ENCODE measurements at places on chromosomes 7 and 10. TPM values are rescaled to one million over a fixed set of nuclear protein-coding genes. Genes with fewer than 3 reads are reported as not detected.
A peak's percentile ranks its signal among the peaks of the same experiment; 100 is the strongest.

The ZC3HAV1L gene
- total RNA-seq: 7.6 TPM

The UCMA gene
- not detected for total RNA-seq

The AOC1 gene
- total RNA-seq: not detected

The KBTBD2 gene
- 99.6 TPM for total RNA-seq

The FGFR2 gene
- 0.49 TPM for total RNA-seq

The DCLRE1C gene
- total RNA-seq: 26.5 TPM

The NPM3 gene
- 29.7 TPM for total RNA-seq

The CPA4 gene
- total RNA-seq: not detected

GRCh38 chr10:31652038-31652437 is 276.6 kb downstream of the ARHGAP12 start:
- no peaks in the 10 kb centered on the region for H3K4me1 ChIP-seq
- H3K27me3 ChIP-seq: peaks cover 9% of the 10 kb centered on the region
- no peak for DNase-seq
- H3K36me3 ChIP-seq: no peaks in the 10 kb centered on the region
- no peak overlapping the region for H3K4me3 ChIP-seq

DNA sequence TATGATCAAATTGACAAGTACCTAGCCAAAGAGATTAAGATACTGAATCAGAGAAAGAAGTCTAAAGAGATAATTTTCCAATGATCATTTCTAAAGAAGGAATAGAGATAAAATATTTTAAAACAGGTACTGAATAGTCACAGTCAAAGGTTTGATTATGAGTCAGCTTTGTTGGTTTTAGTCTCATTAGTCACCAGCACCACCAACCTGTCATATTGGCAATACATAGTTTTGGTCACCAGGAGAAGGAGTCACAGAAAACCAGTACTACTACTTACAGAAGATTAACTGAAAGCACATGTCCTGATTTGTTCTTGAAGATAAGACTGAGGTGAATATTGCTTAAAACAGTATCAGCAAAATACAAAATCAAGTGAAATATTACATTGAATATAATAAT is 34.6 kb downstream of the ZEB1 start:
- no peaks in the 10 kb centered on the region for H3K36me3 ChIP-seq
- H3K27ac ChIP-seq: no peak overlapping the region
- H3K4me1 ChIP-seq: peaks cover 7% of the 10 kb centered on the region
- no peak for DNase-seq

DNA sequence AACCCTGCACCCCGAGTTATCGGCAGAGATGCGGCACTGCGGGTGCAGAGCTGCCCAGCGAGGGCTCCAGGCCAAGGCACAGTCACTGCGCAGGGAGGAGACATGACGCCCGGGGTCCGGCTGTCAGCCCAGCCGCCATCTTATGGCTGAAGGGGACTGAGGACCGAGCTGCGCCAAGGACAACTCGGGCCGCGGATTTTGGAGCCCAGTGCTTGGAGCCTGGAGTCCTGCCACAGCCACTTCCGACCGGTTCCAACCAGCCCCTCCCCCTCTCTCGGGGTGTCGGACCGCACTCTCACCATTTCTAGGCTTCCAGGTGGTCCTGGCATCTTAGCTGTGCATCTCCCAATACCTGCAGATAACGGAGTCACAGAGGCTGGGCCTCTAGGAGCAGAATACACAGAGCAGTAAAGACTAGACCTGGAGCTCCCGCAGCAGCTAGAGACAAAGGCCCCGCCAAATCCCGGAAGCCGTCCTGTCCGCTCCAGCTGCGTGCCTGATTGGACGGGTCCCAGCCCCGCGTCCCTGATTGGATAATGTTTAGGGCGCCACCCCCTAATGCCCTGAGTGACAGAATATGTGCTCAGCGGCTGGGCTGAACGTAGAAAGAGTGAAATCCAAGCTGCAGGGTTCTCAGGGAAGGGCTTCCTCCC is at the start of gene ZNF680:
Gene ZNF680, minus strand, starts transcription at position 446 of the 653 bp plus-strand sequence. Its CDS starts 117 bp downstream, at position 329.
- peak within 1 kb of the TSS; percentile 65 for H3K27ac ChIP-seq
- DNase-seq: peak; percentile 89
- H3K4me1 ChIP-seq: peaks cover 2% of the 10 kb centered on the region
- peak within 1 kb of the TSS; percentile 68 for H3K4me3 ChIP-seq

DNA sequence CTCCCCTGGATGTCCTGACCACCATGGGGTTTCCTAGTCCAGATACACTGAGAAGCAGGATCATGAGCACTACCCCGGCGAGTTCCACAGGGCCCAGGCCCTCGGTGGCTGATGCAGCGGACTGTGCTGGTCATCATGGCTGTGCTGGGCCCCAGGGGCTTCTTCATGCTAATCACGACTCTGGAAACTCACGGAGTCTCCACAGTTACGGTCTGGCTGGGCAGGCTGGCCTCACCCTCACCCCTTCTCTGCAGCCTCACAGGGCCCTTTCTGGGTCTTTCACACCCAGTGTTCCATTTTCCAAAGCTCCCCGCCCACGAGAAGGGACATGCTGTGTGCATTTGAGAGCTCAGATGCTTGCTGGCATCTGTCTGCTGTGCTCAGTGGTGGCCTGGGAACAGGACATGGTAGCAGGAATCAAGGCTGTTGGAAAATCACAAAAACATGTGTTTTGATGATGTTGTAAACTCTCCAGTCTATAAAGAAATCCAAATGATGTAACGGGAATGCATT is 119.0 kb downstream of the PTPN20 start:
- no peak overlapping the region for H3K27ac ChIP-seq
- no peak for DNase-seq
- H3K4me1 ChIP-seq: peaks cover under 1% of the 10 kb centered on the region
- H3K36me3 ChIP-seq: no peaks in the 10 kb centered on the region

- no peak for DNase-seq
- no peaks in the 10 kb centered on the region for H3K4me1 ChIP-seq
- H3K27me3 ChIP-seq: peaks cover 3% of the 10 kb centered on the region
- H3K27ac ChIP-seq: no peak overlapping the region
- H3K36me3 ChIP-seq: no peaks in the 10 kb centered on the region
These were observed 7.6 kb upstream of the PDZD8 start for GRCh38 chr10:117382861-117383260.

DNA sequence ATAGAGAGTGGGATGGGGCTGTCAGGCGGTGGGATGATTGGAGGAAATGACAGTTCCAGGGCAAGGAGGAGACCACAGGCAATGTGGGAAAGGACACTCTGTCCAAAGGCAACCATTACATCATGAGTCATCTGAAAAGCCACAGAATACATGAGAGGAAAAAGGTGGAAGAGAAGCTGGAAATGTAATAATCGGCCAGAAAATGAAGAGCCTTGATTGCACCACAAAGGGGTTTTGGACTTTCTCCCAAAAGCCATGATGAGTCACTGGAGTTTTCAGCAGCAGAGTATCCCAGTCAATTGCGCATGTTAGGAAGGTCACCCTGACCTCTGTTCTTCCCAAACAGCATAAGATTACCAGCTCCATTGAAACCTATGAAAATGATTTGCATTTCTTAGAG is 222.0 kb downstream of the LHFPL3 start:
- no peaks in the 10 kb centered on the region for H3K36me3 ChIP-seq
- H3K27ac ChIP-seq: no peak overlapping the region
- no peaks in the 10 kb centered on the region for H3K4me1 ChIP-seq

GRCh38 chr10:119205894-119206602 is 1.3 kb upstream of the GRK5 start:
- peak overlapping the region; percentile 44 for H3K4me3 ChIP-seq
- no peaks in the 10 kb centered on the region for H3K36me3 ChIP-seq
- peak overlapping the region; percentile 74 for H3K27ac ChIP-seq
- H3K4me1 ChIP-seq: peaks cover 30% of the 10 kb centered on the region
- H3K27me3 ChIP-seq: no peaks in the 10 kb centered on the region

- H3K36me3 ChIP-seq: no peaks in the 10 kb centered on the region
- no peak overlapping the region for H3K4me3 ChIP-seq
- H3K4me1 ChIP-seq: no peaks in the 10 kb centered on the region
- no peaks in the 10 kb centered on the region for H3K27me3 ChIP-seq
- no peak for DNase-seq
These were observed 95.8 kb upstream of the STEAP4 start for GRCh38 chr7:88402529-88402928.

DNA sequence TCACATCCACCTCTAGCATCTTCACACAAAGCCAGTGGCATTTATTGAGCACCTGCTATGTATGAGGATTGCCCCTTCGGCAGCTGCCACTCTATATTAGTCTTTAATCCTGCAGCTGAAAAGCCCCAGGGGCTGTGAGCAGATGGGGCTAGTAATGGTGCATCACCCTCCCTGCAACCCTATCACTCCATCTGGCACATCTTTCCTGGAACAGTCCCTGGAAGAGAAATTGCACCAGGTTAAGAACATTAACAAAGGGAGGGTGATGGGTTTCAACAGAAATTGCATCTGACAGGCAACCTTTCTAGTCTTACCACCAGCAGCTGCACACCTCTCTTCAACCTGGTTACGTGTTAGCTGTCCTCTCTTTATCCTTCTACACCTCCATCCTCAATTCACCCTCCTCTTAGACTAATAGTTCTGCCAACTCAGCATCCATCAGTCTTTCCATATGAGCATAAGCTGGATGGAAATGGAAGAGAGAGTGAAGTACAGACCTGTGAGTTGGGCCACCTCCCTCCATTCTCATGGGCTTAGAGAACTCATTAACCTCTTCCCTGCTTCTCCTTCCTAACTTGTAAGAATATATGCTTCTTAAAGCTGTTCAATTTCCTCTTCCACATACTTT is 168.6 kb upstream of the NEBL start:
- no peak for DNase-seq
- H3K4me3 ChIP-seq: no peak overlapping the region
- H3K27ac ChIP-seq: no peak overlapping the region

- no peak overlapping the region for H3K27ac ChIP-seq
- H3K4me1 ChIP-seq: no peaks in the 10 kb centered on the region
- no peak overlapping the region for H3K4me3 ChIP-seq
- no peaks in the 10 kb centered on the region for H3K36me3 ChIP-seq
These were observed 36.1 kb downstream of the GPRIN2 start for GRCh38 chr10:46520381-46520780.

DNA sequence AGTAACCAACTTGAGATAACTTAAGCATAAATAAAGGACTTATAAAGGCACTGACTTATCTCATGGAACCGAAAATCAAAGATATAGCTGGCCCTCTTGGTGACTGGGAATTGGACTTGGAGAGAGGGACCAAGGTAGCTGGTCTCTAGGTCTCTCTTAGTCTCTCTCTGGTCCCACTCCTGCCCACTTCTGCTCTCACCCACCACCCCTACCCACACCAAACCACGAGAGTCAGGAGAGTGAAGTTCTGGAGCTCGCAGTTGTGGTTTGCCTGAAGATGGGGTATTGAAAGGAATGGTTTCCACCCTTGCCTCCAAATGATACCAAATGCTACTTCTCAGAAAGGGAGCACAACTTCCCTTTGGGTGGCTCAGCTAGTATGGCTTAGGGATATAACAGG is 216.3 kb downstream of the LRMDA start:
- no peak overlapping the region for H3K4me3 ChIP-seq
- no peaks in the 10 kb centered on the region for H3K36me3 ChIP-seq
- H3K27me3 ChIP-seq: no peaks in the 10 kb centered on the region
- no peaks in the 10 kb centered on the region for H3K4me1 ChIP-seq
- H3K27ac ChIP-seq: no peak overlapping the region

DNA sequence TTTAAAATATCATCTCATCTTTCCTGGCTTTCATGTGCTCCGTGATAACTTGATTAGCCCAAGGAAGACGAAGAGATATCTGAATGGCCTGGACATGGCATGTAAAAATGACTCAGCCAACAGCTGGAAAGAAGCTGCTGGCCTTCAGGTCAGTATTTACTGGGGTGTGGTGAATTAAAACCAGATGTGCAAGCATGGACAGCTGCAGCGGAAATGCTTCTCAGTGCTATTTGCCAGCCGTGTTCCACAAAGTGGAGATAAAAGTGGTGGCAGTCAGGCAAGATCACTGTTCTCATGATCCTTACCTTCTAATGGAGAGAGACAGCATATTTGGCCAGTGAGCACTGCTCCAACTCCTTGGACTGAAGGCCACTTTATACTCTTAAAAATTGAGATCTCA is 203.1 kb upstream of the VSTM2A start:
- H3K27me3 ChIP-seq: no peaks in the 10 kb centered on the region
- DNase-seq: no peak
- H3K4me1 ChIP-seq: no peaks in the 10 kb centered on the region
- H3K4me3 ChIP-seq: no peak overlapping the region
- no peak overlapping the region for H3K27ac ChIP-seq
- H3K36me3 ChIP-seq: no peaks in the 10 kb centered on the region

DNA sequence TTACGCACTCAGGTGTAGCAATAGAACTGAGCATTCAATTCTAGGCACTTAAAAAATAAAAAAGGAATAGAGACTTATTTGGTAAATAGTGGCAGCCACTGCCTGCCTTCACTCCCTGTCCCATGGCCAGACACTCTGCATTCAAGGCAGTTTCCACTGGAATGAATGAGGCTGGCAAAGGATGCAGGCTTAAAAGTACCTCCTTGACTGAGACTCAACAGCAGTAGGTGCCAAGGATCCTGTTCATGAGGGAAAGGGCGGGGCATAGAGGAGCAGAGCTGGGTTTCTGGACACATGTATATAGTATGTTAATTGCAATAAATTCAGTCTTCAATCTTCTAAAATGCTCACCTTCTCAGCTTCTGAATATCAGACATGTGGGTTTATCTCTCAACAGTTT is 242.6 kb downstream of the PHF14 start:
- no peaks in the 10 kb centered on the region for H3K27me3 ChIP-seq
- H3K27ac ChIP-seq: no peak overlapping the region
- no peaks in the 10 kb centered on the region for H3K4me1 ChIP-seq
- no peaks in the 10 kb centered on the region for H3K36me3 ChIP-seq
- no peak for DNase-seq

- H3K27ac ChIP-seq: no peak overlapping the region
- H3K4me3 ChIP-seq: no peak overlapping the region
- peaks cover 12% of the 10 kb centered on the region for H3K4me1 ChIP-seq
- no peak for DNase-seq
- H3K36me3 ChIP-seq: no peaks in the 10 kb centered on the region
- no peaks in the 10 kb centered on the region for H3K27me3 ChIP-seq
These were observed 173.9 kb downstream of the USP6NL start for GRCh38 chr10:11437391-11438142.

- no peaks in the 10 kb centered on the region for H3K36me3 ChIP-seq
- H3K27ac ChIP-seq: no peak overlapping the region
- no peak for DNase-seq
- no peaks in the 10 kb centered on the region for H3K27me3 ChIP-seq
These were observed 1.7 kb downstream of the ABCC2 start for GRCh38 chr10:99784016-99784726.

DNA sequence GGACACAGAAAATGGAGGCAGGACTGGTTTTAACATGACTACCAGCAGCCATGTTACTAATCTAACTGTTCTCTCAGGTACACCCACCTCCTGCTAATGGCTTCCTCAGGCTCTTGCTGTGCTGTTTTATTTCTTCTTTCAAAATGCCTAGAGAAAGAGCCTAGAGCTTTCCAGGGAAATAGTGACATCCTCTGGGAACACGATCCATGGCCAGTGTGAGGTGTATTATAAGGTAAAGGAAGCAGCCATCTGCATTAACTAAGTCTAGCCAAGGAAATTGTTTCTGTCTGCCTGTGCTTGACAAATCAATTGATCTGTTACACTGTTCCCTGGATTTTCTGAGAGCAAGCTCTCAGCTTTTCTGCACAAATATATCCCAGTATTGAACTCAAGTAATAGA is 42.2 kb upstream of the AOAH start:
- DNase-seq: no peak
- H3K27ac ChIP-seq: no peak overlapping the region
- no peaks in the 10 kb centered on the region for H3K36me3 ChIP-seq
- H3K27me3 ChIP-seq: no peaks in the 10 kb centered on the region
- H3K4me1 ChIP-seq: peaks cover 13% of the 10 kb centered on the region
